ENCODE measurements at places on chromosomes 7 and 10.

DNA sequence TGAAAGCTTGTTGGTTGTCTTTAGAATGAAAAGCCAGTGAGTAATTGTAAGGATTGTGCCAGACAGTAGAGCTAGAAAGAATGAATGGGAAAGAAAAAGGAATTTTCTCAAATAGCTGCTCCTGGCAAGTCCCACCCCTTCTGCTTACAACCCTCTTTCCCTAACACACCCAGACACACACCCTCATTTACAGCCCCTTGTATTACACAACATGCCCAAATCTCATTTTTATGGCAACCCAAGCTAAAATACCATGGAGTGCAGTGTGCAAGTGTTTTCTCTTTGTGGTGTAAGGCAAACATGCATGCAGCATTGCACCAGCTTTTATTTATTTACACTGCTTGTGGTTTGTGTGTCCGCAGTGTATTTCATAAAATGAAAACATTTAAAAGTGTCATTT is 1.5 kb downstream of the PRKAR2B start:
- no peak for DNase-seq

- no peak for DNase-seq
Measured at GRCh38 chr10:60423920-60424319, 34.2 kb upstream of the ANK3 start.

GRCh38 chr10:33800986-33801385 is 466.5 kb upstream of the NRP1 start:
- DNase-seq: no peak

- no peak for DNase-seq
Measured at GRCh38 chr10:83942410-83942809, 196.9 kb upstream of the GHITM start.

- no peak for DNase-seq
Measured at GRCh38 chr10:122884166-122884565, 4.8 kb upstream of the FAM24B start.

GRCh38 chr10:115849197-115849596 is 423.8 kb downstream of the GFRA1 start:
- no peak for DNase-seq

GRCh38 chr10:97416565-97416964 is 9.4 kb upstream of the PGAM1 start:
- no peak for DNase-seq

- no peak for DNase-seq
Measured at GRCh38 chr10:114233482-114233881, 5.6 kb upstream of the VWA2 start.

- no peak for DNase-seq
Measured at GRCh38 chr10:21532694-21533466, 1.2 kb upstream of the MLLT10 start.

DNA sequence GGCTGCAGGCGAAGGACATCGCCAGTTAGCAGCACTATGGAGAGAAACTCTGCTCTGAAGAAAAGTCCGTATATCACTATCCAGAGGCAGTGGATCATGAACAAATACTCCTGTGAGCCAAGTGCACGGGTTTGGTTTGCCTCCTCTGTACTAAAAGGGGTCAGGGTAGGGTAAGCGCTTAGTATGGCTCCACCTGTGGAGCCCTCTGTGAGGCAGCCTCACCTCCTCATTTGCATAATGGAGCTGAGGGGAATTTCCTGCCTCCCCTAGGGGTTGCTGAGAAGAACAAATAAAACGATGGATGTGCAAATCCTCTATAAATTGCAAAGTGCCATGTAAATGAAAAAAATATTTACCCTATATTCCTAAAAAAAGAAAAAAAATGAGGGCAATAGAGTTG is 63.4 kb downstream of the GPR26 start:
- no peak for DNase-seq

DNA sequence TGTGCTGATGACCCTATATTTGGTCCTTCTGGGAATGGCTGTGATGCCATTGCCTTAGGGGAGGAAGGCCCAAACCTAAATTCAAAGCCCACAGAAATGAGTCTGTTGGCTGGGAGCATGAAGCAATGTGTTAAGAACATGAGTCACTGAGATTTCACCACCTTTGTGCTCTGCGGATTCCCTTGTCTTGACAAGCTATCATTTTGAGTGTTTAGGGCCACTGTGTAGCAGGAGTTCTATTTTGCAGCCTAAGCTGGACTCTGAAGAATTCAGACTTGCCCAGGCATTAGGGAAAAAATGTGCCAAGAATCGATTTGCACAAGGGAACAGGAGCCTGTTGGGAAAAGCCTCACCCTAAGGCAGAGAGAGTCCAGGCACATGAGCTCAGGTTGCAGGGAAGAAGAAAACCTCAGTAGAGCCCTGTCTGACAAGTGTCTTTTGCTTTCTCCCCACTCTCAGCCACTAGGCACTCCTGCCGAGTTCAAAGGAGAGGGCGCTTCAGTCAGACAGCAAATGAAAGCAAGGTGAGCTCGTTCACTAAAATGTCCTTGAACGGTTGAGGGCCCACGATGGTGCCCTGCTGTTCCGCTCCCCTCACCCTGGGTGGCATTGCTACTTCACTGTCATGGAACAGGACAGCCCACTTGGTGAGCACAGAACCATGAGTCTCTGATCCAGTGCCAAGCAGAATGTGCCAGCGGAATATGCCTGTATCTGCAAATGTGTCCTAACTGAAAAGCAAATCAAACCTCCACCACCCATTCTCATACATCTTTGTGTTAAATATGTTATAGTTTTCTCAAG is 93.6 kb downstream of the PRLHR start:
- DNase-seq: no peak

- no peak for DNase-seq
Measured at GRCh38 chr10:117533507-117534281, 8.9 kb upstream of the EMX2 start.

- DNase-seq: no peak
Measured at GRCh38 chr7:157153260-157153659, 14.5 kb downstream of the UBE3C start.

- DNase-seq: no peak
Measured at GRCh38 chr7:128123291-128124037, 92.2 kb upstream of the LRRC4 start.

GRCh38 chr10:59968705-59969104 is 62.3 kb upstream of the CCDC6 start:
- DNase-seq: no peak

GRCh38 chr7:155216475-155217272 is 81.0 kb upstream of the INSIG1 start:
- no peak for DNase-seq

- DNase-seq: no peak
Measured at GRCh38 chr7:96033009-96033598, 260.8 kb downstream of the DYNC1I1 start.

GRCh38 chr10:44966816-44967509 is 7.4 kb downstream of the RASSF4 start:
- DNase-seq: no peak

- no peak for DNase-seq
Measured at GRCh38 chr10:102801496-102801895, 35.7 kb downstream of the CYP17A1 start.

DNA sequence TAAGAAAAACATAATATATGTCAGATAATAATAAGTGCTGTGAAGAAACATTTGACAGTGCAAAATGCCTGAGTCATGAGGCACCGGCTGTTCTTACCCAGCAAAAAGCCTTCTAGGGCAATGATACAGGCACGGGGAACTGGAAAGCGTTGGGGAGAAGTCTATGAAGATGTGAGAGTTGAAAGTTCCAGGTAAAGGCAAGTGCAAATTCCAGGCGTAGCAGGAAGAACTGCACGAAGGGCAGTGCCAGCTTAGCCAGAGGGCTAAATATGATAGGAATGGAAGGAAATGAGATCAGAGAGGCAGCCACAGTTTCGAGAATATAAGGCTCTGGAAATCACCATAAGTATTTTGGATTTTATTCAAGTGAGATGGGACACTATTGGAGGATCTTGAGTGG is 87.0 kb downstream of the IPMK start:
- no peak for DNase-seq

- no peak for DNase-seq
Measured at GRCh38 chr10:124626759-124627380, 117.3 kb downstream of the FAM53B start.

- DNase-seq: no peak
Measured at GRCh38 chr10:10897400-10897799, 120.3 kb upstream of the CELF2 start.

DNA sequence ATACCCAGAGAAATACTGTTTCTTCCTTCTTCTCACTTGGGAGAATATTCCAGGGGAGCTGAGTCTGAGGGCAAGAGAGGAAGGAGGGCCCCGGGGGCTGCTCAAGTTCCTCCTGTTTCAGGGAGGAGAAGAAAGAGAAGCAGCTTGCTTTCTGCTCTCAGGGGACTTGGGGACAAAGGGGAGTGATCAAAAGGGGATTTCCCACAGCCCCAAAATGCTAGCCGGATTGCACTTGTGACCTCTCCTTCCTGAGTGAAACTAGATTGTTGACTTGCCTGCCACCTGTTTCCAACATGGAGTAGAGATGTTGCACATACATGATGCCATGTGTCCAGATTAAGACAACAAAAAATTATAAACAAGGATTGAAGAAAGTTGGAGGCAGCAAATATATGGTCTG is 28.7 kb upstream of the PDCD4 start:
- no peak for DNase-seq

DNA sequence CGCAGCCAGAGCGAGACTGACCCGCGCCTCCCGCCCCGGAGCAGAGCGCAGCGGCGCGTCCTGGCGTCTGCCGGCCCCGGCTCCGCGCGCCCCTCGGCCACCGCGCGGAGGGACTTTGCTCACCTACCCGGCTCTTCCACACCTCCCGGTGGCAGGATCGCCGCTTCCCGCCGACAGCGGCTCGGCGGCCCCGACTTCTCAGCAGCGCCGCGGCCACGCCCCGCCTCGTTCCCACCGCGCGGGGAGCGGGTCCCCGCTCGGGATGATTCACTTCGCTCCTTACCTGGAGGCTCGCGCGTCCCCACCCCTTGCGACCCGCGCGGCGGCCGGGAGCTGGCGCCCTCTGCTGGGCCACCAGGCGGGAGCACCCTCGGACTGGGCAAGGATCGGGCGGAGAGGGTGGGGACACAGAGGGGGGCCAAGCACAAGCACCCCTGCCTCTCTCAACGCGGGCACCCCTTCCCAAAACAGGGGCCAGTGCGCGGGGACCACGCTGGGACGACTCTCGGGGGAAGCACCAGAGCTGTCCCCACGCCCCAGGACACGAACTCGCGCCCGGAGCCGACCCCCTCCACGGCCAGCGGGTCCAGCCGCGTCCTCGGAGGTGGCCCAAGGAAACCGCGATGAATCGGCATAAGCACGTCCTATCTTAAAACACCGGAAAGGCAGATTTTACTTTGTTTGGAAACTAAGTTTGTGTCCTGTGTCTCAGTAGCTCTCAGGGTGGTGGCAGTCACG is 101.0 kb upstream of the SVIL start:
- peak; percentile 74 for DNase-seq

DNA sequence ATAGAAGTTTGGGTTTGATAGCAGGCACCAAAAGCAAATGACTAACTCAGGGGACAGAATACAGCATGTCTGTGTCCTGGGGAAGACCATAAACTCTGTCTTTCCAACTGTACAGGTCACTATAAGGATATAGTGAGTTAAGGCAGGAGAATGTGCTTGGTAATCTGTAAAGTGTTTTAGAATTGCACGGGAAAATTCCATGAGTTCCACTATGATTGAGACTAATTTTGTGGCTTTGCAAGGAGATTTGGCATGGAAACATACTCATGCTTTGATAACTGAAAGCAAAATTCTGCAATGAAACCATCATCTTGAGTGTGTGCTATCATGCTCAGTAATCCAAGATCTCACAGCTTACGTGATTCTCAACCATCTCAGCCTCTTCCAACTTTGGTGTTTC is 152.6 kb downstream of the PKD1L1 start:
- DNase-seq: no peak

DNA sequence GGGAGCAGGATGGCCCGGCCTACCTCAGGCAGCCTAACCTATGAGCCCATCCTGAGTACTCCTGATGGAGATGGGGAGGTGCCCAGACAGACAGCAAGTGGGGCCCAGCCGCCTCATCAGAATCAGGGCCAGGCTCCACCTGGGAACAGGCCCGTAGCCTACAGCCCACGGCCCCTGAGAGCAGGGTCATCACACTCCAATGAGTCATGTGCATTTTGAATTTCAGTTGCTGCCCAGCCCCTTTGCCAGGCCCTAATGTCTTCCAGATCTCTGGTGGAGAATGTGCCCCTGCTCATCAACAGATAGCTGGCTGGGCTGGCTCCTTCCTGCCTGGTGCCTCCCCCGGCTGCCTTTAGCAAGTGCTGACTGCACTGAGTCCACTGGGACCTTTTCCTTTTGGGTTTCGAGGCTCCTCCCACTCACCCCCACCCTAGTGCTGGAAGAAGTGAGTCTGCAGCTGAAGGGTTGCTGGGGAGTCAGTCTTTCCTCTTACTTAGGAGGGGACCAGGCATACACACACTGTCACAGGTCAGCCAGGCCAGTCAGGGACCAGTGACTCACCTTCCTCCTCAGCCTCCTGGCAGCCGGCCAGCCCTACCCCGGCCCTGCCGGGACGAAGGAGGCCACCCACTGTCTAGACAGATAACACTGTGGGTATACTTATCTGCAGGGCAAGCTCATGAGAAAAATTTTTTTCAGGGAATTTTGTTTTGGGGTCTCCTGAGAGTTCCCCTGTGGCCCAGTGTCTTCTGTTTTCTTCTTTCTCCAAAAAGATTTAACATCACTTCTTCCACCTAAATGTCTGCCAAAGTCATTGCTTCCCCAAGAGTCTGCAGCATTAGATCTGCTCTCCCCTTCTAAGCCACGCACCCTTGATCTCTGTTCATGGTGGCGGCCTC is 9.1 kb upstream of the ASIC3 start:
- DNase-seq: peak; percentile 20

DNA sequence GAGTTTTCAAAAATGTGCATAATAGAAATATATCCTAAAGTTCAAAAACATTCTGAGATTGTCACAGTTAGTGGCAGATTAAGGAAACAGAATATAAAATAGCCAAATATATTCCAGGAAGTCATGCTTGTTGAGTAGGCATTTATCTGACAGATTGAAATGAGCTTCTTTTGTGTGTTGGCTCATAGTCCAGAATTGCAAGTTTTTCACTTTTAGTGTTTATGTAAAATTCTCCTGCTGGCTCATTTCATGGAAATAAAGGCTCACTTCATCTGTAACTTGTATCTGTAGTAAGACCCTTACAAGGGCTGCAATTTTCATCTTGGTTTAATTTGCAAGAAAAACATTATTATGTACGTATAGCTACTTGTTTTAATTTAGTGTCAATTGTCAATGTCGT is 93.5 kb downstream of the MCU start:
- no peak for DNase-seq

DNA sequence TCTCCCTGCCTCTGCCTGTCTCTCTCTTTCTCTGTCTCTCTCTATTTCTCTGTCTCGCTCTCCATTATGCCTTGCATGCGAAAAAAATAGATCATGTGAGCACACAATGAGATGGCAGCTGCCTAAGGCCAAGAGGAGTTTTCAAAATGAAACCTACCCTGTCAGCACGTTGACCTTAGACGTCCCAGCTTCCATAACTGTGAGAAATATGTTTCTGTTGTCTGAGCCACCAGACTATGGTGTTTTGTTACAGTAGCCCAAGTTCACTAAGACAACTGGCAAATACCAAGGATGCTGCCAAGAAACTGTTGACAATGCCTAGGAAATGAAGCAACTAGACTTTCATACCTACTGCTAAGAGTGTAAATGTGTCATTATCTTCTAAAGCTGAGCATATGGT is 70.6 kb upstream of the PLXDC2 start:
- no peak for DNase-seq

Data from T-helper 9 cell (primary cell).